Peyer's patch (tissue), 4 donors: ENCODE measurements at places on chromosomes 11 and 22.

- DNase-seq = no peak
Measured at GRCh38 chr22:49425356-49425755, 402.3 kb downstream of the BRD1 start.

GRCh38 chr11:6681505-6681904, 1.6 kb downstream of the MRPL17 start:
- no peak for DNase-seq

- DNase-seq = no peak
Measured at GRCh38 chr11:60944490-60945294, 7.3 kb downstream of the SLC15A3 start.

GRCh38 chr11:96204721-96205459, 138.1 kb downstream of the MAML2 start:
- DNase-seq = no peak

GRCh38 chr11:34614344-34615104, 6.4 kb upstream of the EHF start:
- DNase-seq = no peak

DNA sequence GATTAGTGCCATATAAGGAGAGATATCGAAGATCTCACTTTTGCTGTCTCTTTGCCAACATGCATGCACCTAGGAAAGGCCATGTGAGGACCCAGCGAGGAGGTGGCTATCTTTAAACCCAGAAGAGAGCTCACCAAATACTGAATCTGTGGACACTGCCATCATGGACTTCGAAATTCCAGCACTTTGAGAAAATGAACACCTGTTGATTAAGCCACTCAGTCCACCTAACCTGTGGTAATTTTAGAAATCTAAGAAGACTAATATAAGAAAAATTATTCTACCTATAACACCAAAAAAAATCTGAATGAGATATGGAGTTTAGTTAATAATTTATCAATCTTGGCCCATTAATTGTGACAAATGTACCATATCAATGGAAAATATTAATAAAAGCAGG, 193.6 kb upstream of the CARD18 start:
- no peak for DNase-seq

GRCh38 chr22:45292731-45293442, 8.1 kb downstream of the UPK3A start:
- no peak for DNase-seq

- no peak for DNase-seq
Measured at GRCh38 chr11:92682952-92683351, 286.5 kb upstream of the MTNR1B start.

DNA sequence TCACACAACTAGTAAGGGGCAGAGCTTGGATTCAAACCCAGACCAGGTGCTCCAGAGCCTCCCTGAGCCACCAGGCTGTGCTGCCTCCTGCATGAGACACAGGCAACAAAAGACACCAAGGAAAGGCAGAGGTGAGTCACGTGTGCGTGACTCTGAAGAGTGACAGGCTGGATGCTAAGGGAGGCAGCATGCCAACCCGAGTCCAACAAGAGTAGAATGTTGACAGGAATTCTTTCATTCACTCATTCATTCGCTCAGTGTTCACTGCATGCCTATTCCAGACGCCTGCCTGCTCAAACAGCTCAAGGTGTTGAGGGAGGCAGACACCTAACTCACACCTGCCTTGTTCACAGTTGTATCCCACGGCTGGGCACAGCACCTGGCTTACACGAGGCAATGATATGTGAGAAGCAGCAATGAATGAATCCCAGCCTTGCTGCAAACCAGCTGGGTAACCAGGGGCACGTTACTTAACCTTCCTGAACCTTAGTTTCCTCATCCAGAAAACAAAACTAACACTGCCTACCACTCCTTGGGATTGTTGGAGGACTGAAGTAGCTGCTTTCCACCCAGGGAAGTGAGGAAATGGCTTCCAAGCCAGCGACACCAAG, 73.8 kb upstream of the ARFGAP3 start:
- DNase-seq = no peak

DNA sequence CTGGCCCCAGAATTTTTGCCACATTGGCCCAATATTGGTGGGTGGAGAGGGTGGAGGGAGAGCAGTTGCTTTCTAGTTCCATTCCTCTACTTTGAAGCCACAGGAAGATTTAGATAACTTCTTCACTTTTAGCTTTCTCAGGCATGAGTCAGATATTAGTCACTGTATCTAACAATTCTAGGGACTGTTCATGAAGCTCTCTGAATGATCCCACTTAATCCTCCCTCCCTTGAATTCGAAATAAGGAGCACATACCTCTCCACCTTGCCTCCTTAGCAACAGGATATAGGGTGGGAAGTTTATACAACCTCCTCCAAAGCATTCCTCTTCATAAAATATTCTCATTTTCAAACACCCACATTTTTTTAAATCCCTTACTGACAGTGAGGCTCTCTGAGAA, 13.5 kb downstream of the FSHB start:
- no peak for DNase-seq

- DNase-seq = no peak
Measured at GRCh38 chr11:125082611-125083311, 19.7 kb downstream of the SLC37A2 start.

GRCh38 chr11:77580712-77581337, 8.9 kb upstream of the AQP11 start:
- no peak for DNase-seq

DNA sequence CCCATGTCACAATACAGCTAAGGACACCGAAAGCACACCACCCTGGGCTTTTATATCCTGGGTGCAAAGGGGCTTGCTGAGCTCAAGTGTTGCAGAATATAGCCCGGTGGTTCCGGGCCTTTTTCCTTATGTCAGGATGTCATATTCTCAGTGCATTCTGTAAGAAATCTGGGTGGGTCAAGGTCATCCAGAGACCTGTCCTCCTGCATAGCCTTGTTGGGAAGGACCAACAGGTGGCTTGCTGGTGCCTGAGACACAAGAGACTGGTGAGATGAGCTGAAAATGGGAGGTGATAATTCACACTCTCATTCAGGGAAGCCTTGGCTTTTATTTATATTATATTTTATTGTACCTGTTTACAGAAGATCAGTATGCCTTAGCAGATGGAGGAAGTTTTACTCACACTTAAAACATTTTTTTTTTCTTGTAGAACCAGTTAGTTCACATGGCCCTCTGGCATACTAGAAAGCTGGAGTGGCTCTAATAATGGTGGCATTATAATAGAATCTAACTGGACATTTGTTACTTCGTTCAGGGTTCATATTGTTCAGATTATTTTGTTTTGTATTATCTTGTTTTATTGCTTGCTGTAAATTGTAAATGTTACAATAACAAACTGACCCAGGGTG, 14.6 kb upstream of the TMEM123 start:
- no peak for DNase-seq

GRCh38 chr11:787084-787675, 2.7 kb downstream of the CEND1 start:
- no peak for DNase-seq

GRCh38 chr22:19728271-19728670, 4.9 kb downstream of the GP1BB start:
- no peak for DNase-seq

DNA sequence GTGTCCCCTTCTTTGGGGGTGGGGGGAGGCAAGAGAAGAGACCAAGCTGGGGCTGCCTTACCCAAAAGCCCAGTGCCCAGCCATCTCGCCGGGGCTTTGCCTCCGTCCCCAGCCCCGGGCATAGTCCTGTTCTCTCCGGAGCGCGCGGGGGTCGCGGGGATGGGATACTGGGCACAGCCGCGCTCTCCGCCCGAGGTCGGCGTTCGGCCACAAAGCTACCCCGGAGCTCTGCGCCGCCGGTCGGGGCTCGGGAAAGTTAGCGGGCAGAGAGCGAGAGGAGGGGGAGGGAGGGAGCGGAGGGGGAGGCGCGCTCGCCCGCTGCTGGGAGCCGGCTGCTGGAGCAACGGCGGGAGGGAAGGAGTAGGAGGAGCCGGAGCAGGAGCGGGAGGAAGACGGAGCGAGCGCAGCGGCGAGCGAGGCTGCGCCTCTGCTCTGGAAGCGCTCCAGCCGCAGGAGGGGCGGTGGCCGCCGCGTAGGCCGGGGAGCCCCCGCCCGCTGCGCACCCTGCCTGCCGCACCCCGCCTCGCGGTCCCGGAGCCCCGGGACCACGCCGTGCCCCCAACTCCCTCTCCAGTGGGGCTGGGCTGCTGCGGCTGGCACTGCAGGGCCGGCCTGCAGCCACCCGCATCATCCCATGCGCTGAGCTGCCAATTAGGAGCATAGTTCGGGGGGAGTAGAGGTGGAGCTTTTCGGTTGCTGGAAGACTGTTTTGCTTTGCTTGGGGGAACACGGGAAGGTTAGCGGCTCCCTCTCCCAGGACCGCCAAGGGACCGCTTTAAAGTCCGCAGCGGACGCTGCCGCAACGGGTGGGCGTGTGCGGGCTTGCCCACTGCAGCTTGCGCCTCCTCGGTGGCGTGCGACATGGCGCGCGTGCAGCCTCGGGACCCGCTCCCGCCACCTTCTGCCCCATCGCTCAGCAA, at the start of gene SCN4B:
Gene SCN4B (minus strand): TSS at position 272 of the 920 bp plus-strand sequence. CDS start 150 bp downstream, at position 122.
- no peak for DNase-seq

DNA sequence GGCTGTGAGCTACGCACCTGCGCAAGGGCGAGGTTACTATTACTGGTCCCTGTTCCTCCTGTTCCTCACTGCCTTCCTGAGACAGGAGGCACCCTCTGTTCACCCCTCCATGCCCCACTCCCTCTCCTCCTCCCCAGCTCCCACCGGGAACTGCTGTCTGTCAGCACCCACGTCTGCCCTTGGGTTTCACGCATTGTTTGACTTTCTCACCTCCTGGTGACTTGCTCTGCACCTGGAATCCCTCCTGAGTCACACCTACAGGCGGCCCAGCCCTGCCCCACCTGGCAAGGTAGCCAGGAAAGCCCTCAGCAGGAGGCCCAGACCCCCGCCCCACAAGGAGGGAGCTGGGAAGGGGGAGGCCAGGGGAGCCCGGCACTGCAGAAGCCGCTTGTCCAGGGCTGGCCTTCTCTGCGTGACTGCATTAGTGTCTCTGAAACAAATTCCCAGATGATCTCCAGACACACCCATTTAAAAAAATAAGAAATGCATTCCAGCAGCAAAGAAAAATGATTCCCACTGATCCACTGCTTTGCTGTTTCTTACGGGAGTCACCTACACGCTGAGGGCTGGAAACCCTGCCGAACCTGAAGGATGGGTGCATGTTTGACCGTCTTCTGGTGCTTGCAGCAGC, 86.4 kb downstream of the CELSR1 start:
- DNase-seq = no peak

DNA sequence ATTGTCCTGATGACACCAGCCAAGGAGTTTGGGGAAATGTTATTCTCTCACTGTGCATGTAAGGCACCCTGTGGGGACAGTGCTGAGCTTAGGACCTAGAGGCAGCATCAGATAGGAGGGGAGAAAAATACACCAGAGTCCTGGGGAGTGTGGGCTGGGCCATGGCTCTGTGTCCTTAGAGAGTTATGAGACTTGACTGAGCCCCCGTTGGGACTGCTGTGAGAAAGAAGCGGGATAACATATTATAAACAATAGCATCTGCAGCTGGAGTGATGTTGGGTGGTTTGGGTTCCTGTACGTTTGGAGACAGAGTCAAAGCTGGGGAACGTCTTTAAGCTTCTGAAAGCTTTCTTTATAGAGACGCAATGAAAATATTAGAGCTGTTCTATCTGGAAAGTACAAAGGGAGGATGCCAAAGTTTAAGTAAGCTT, 90.9 kb upstream of the CRTAM start:
- no peak for DNase-seq

GRCh38 chr11:110373051-110373702, 56.6 kb upstream of the FDX1 start:
- no peak for DNase-seq

DNA sequence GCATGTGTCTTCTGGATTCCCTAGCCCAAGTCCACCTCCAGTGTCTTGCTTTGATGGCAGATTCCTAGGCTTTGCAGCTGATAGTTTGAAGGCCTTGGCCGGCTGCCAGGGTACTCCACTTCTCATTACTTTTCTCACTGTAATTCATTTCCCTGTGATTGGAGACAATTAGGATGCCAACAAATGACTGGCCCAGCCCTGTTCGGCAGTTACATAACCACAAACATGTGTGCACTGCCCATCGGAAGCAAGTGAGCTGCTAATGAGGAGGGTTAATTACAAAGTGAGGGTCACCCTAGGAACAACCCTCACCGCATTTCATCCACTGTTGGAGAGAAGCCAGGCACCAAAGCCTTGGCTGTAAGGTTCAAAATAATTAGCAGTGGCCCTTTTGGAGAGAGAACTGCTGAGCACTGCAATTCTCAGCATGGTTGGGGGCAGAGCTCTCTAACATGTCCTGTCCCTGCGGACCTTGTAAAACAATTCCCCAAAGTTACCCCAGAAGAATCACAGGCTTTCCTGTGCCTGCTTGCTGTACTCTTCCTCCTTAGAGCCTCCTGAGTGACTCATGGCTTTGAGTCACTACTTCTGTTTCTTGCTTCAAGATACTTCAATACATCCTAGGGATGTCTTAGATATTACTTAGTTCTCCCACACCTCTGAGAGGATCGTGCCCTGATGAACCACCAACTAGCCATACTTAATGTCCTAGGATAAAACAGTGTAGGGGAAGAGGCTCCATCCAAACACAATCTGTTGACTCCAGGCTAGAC, 109.7 kb upstream of the GALNT18 start:
- no peak for DNase-seq

- no peak for DNase-seq
Measured at GRCh38 chr11:25734591-25735211, 597.2 kb upstream of the ANO3 start.
